Right atrium auricular region (tissue), 2 donors: ENCODE measurements at places on chromosomes 1 and 21. TPM values are rescaled to one million over a fixed set of nuclear protein-coding genes. Genes with fewer than 3 reads are reported as not detected.

Gene LCE1C
- not detected for total RNA-seq

Gene SLAMF6
- 1.3 TPM for total RNA-seq

Gene LCK
- 0.74 TPM for total RNA-seq

- no peaks in the 10 kb centered on the region for H3K36me3 ChIP-seq
- no peak for DNase-seq
- peaks cover 5% of the 10 kb centered on the region for H3K4me1 ChIP-seq
- no peak overlapping the region for H3K27ac ChIP-seq
Observed at GRCh38 chr1:94675373-94675772, 133.8 kb upstream of the F3 start.

GRCh38 chr21:35506352-35506751 lies 457.2 kb upstream of the RUNX1 start:
- no peak overlapping the region for H3K4me3 ChIP-seq
- H3K4me1 ChIP-seq, result peaks cover 18% of the 10 kb centered on the region
- no peaks in the 10 kb centered on the region for H3K27me3 ChIP-seq

DNA sequence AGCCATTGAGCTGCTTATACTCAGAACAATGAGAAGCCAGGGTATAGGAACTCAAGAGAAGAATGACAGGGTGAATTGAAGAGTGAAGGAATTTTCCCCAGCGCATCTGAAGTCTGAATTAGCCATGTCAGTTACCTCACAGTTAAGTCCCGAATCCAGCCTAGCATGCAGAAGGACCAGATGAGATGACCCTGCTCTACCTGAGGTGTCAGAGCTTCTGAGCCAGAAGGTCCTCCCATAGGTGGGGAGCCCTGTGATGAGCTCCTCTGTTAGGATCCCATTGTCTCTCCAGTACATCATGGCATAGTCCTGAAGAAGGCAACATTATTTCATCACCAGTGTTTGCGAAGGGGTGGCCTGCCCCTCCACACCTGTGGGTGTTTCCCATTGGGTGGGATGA lies 68.2 kb downstream of the OVGP1 start:
- H3K4me3 ChIP-seq, result no peak overlapping the region
- no peaks in the 10 kb centered on the region for H3K27me3 ChIP-seq
- H3K36me3 ChIP-seq, result no peaks in the 10 kb centered on the region
- DNase-seq, result no peak
- H3K4me1 ChIP-seq, result no peaks in the 10 kb centered on the region
- H3K27ac ChIP-seq, result no peak overlapping the region

DNA sequence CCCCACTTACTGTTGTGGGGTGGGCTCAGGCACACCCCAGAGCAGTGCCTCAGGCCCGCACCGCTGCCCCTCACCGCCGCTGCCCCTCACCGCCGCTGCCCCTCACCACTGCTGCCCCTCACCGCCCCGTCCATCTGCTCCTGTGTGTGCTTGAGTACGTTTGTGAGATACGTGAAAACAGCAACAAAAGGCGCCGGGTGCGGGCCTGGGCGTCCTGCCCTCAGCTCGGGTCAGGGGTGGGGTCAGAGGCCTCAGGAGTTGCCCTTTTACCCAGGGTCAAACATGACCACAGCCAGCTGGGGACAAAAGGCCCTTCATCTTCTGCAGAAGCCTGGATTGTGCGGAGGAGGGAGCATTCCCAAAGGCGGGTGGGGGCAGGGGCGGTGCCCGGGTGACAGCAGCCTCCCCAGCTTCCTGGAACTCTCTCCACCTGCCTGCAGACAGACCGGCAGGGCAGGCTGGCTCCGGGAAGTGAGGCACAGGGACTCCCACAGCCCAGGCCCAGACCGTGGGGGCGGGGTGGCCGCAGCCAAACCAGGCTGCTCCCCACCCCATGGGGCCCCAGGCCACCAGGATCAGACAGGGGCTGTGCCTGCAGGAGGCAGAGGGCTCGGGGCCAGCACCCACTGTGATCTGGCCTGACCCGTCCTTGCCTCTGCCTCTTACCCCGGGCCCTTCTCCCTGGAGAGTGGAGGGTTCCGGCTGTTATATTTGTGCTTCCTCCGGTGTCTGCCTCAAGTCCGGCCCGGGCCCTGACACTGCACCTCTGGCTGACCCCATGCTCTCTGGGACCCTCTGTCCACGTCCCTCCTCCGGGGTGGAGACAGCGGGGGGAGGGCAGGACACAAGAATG lies 2.3 kb upstream of the VWA1 start:
- H3K27me3 ChIP-seq, result no peaks in the 10 kb centered on the region
- H3K27ac ChIP-seq, result peak overlapping the region; percentile 81
- H3K4me3 ChIP-seq, result no peak overlapping the region

GRCh38 chr1:244011271-244011670 lies 39.8 kb upstream of the ZBTB18 start:
- no peak for DNase-seq
- no peaks in the 10 kb centered on the region for H3K36me3 ChIP-seq
- H3K27me3 ChIP-seq, result no peaks in the 10 kb centered on the region
- H3K4me3 ChIP-seq, result no peak overlapping the region
- peaks cover 11% of the 10 kb centered on the region for H3K4me1 ChIP-seq

- H3K4me3 ChIP-seq, result no peak overlapping the region
- no peaks in the 10 kb centered on the region for H3K4me1 ChIP-seq
- H3K27ac ChIP-seq, result no peak overlapping the region
- no peak for DNase-seq
- no peaks in the 10 kb centered on the region for H3K27me3 ChIP-seq
Observed at GRCh38 chr21:31945546-31945945, 72.7 kb downstream of the HUNK start.

- DNase-seq, result no peak
- H3K27ac ChIP-seq, result no peak overlapping the region
Observed at GRCh38 chr1:53398091-53398490, 61.1 kb upstream of the DMRTB1 start.

GRCh38 chr1:160414881-160415280 lies 14.5 kb downstream of the VANGL2 start:
- H3K4me3 ChIP-seq, result no peak overlapping the region
- H3K27me3 ChIP-seq, result no peaks in the 10 kb centered on the region
- H3K36me3 ChIP-seq, result no peaks in the 10 kb centered on the region
- DNase-seq, result no peak
- no peak overlapping the region for H3K27ac ChIP-seq
- H3K4me1 ChIP-seq, result peaks cover 21% of the 10 kb centered on the region
